ENCODE measurements at places on chromosomes 3 and 15. TPM values are rescaled to one million over a fixed set of nuclear protein-coding genes. Genes with fewer than 3 reads are reported as not detected.

Gene SOX14
- total RNA-seq, result not detected

Gene LYZL4
- not detected for total RNA-seq

Gene ITGA11
- total RNA-seq, result 0.12 TPM

Gene ADAMTS9
- not detected for total RNA-seq

Gene GLDN
- not detected for total RNA-seq

Gene CHL1
- total RNA-seq, result not detected

Gene RASGRP1
- total RNA-seq, result 44.9 TPM

Gene MBNL1
- total RNA-seq, result 391 TPM

Gene TTC14
- 52.4 TPM for total RNA-seq

Gene FBXW12
- not detected for total RNA-seq

Gene SV2B
- total RNA-seq, result 0.07 TPM

Gene GPR62
- not detected for total RNA-seq

GRCh38 chr3:103991461-103992115 is 1375.1 kb upstream of the ALCAM start:
- no peak overlapping the region for H3K27ac ChIP-seq
- no peaks in the 10 kb centered on the region for H3K36me3 ChIP-seq
- no peaks in the 10 kb centered on the region for H3K4me1 ChIP-seq
- H3K4me3 ChIP-seq, result no peak overlapping the region
- no peaks in the 10 kb centered on the region for H3K27me3 ChIP-seq

DNA sequence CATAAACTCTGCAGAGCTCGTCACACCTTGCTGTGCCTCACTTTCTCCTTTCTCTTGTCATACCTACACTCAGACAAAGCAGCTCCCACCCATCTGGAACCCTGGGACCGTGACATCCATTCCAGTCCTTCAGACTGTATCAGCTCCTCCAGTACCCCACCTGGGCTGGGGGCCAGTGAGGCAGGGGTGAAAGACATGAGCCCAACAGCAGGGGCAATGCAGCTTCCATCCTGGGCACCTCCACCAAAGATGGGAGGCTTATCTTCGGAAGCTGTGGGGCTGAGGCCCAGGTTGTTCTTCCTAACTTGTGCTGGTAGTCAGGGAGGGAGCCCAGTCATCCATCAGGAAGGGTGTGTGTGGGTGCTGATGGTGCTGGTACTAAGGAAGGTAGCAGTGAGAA is 109.2 kb downstream of the EEFSEC start:
- no peaks in the 10 kb centered on the region for H3K27me3 ChIP-seq
- no peak for DNase-seq
- peaks cover 32% of the 10 kb centered on the region for H3K36me3 ChIP-seq
- no peak overlapping the region for H3K4me3 ChIP-seq

- DNase-seq, result peak; percentile 10
- no peaks in the 10 kb centered on the region for H3K27me3 ChIP-seq
- no peak overlapping the region for H3K4me3 ChIP-seq
- no peaks in the 10 kb centered on the region for H3K4me1 ChIP-seq
- H3K27ac ChIP-seq, result no peak overlapping the region
- peaks cover 2% of the 10 kb centered on the region for H3K36me3 ChIP-seq
These were observed 329.4 kb downstream of the TBC1D5 start for GRCh38 chr3:17412950-17413530.

DNA sequence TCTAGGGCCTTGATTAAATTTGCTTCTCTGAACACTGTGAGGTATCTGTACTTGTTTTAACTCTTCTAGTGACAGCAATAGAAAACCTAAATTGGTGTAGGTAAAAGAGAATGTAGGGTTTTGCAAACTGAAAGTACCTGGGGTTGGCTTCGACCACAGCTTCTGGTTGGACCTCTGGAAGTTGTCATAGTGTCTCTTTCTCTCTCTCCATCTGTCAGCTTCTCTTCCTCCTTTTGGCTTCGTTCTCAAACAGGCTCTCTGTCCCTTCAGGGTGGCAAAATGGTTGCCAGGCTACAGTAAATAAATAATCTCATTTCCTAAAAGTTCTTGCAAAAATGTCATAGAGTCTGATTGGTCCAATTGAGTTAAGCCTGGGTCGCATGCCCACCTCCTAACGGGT is 149.3 kb upstream of the CTDSPL start:
- DNase-seq, result no peak
- no peaks in the 10 kb centered on the region for H3K36me3 ChIP-seq
- H3K27me3 ChIP-seq, result peaks cover 10% of the 10 kb centered on the region
- no peak overlapping the region for H3K4me3 ChIP-seq

DNA sequence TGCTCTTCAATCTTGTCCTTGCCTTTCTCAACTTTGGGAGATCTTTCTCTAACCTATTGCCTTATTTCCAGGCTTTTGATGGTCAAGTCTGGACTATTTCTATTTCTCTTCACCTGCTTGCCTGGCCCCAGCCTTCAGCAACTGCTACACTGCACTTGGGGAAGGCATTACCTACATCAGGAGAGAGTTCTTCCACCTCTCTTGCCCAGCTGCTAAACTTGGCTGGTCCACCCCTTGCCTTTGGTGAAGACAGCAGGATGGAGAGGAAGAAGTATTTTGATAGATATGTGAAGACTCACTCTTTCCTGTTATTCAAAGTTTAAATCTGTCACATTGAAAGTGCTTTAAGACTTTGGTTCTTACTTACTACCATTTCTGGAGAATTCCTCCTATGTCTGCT is 574.8 kb downstream of the ZPLD1 start:
- DNase-seq, result no peak
- no peaks in the 10 kb centered on the region for H3K36me3 ChIP-seq
- H3K4me3 ChIP-seq, result no peak overlapping the region

GRCh38 chr15:28019594-28020309 is 79.4 kb downstream of the OCA2 start:
- H3K27me3 ChIP-seq, result peaks cover 10% of the 10 kb centered on the region
- no peak overlapping the region for H3K27ac ChIP-seq

- no peak overlapping the region for H3K4me3 ChIP-seq
- DNase-seq, result no peak
- no peaks in the 10 kb centered on the region for H3K36me3 ChIP-seq
- peaks cover 8% of the 10 kb centered on the region for H3K4me1 ChIP-seq
- no peaks in the 10 kb centered on the region for H3K27me3 ChIP-seq
- H3K27ac ChIP-seq, result no peak overlapping the region
These were observed 89.7 kb upstream of the CCNL1 start for GRCh38 chr3:157249606-157250005.

DNA sequence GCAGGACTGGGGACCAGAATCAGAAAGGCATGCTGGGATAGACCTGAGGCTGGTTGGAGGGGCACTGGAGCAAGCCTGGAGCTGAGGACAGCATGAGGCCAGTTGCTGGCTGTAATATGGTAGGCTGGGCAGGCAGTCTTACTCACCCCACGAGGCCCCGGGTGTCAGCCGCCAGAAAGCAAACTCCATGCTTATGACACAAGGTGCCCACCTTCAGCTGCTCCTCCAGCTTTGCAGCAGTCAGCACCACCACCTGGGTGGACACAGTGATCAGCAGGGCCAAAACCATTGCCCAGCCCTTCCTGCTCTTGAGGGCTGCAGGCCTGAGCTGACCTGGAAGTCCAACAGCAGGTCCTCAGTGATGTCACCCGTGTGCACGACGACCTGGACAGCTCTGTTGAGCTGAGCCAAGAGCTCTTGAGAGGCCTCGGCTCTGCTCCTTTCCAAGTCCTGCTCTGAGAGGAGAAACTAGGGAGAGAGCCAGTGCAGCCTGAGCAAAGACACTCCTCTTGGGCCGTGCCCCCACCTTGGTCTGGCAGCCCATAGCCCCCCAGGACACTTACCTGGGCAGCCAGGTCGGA is 747 bp downstream of the UBA7 start:
- peaks cover 3% of the 10 kb centered on the region for H3K36me3 ChIP-seq
- H3K4me3 ChIP-seq, result peak overlapping the region; percentile 96
- no peak for DNase-seq
- H3K4me1 ChIP-seq, result peaks cover 25% of the 10 kb centered on the region
- H3K27me3 ChIP-seq, result no peaks in the 10 kb centered on the region

DNA sequence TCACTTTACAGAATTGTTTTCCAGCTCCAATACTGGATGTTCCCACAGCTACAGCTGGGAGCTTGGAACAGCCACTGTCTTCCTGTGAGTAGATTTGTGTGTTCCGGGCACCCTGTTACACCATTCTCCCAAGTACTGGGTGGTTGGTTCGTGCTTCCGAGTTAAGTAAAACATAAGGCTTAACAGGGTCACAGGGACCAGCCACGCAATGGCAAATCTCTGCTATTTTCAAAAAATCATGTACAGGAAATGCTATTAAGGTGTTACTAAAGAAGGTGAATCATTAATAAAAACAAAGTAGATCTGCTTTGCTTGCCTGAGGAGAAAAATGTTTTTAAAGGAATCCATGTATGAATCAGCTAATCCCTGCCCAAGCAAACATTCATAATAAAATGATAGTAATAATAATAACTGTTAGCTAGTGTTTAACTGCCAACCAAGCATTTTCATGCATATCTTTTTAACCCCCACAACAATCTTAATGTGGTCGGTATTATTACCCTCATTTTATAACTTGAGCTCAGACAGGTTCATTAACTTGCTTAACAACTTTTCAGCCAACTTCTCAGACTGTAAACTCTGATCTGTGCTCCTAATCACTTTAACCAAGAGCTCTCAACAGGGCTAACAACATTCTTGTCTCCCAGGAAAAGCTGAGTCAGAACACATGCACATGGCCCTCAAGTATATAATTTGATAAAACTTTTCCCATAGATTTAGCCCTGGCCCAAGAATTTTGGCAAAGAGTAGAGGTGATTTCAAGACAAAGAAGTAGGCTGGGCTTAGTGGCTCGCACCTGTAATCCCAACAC is 2.7 kb upstream of the C2CD4A start:
- H3K27me3 ChIP-seq, result peaks cover 9% of the 10 kb centered on the region
- no peak overlapping the region for H3K27ac ChIP-seq
- no peak overlapping the region for H3K4me3 ChIP-seq
- no peaks in the 10 kb centered on the region for H3K36me3 ChIP-seq
- DNase-seq, result no peak

DNA sequence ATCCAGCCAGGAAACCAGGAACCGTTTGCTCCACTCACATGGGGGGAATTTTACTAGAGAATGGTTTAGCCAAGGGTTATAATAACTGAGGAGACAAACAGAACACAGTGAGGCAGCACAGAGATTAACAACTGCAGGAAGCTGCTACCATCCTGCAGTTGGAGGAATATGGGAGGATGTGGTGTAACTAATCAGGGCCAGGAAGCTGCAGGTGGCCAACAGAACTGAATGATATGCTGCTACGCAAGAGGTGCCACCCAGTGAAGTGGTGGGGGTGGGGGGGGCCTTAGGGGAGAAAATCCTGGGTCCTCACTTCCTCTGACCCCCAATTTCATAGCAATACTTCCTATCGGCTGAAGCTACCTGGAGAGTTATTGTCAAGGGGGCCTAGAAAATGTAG is 306.4 kb upstream of the STT3B start:
- peak overlapping the region; percentile 64 for H3K27ac ChIP-seq
- peak; percentile 53 for DNase-seq

DNA sequence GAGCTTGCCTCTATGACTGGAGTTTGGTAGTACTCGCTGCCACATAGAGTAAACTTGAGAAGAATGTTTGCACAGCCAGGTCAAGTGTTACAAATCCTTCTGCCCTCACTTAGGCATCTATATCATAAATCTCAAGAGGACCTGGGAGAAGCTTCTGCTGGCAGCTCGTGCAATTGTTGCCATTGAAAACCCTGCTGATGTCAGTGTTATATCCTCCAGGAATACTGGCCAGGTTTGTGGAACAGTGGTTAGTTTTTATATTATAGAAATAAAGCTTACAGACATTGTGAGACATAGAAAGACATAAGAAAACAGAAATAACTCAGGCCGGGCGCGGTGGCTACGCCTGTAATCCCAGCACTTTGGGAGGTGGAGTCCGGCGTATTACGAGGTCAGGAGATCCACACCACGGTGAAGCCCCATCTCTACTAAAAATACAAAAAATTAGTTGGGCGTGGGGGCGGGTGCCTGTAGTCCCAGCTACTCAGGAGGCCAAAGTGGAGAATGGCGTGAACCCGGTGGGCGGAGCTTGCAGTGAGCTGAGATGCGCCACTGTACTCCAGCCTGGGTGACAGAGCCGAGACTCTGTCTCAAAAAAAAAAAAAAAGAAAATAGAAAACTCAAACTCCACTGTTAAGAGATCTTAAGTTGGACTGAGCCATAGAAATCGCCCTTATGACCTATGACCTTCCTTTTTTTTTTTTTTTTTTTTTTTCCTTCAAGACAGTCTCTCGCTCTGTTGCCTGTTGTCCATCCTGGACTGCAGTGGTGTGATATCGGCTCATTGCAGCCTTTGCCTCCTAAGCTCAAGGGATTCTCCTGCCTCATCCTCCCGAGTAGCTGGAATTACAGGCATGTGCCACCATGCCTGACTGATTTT is 2.2 kb downstream of the RPSA start:
- DNase-seq, result no peak
- H3K27me3 ChIP-seq, result no peaks in the 10 kb centered on the region
- peak overlapping the region; percentile 96 for H3K27ac ChIP-seq
- H3K4me3 ChIP-seq, result peak overlapping the region; percentile 94
- H3K36me3 ChIP-seq, result peaks cover 63% of the 10 kb centered on the region

GRCh38 chr3:16396202-16396601 is 117.3 kb downstream of the RFTN1 start:
- H3K4me3 ChIP-seq, result no peak overlapping the region
- DNase-seq, result no peak
- peaks cover 24% of the 10 kb centered on the region for H3K4me1 ChIP-seq
- no peaks in the 10 kb centered on the region for H3K27me3 ChIP-seq
- peaks cover 46% of the 10 kb centered on the region for H3K36me3 ChIP-seq

DNA sequence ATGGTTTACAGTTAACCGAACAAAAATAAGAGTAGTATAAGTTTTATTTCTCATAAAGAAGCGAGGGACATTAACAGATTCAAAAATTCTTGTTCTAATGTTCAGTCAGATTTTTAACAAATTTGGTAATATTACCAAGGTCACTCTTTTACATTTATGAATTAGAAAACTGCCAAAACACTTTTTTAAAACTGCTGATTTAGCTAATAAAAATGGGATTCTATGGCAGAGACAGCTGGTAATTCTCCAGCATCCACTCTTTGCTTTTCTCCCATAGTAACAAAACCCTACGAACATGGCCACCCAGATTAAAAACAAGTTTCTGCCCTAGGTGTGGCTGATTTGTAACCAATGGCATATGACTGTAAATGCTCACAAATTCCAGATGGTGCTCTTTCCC is 71.2 kb downstream of the GPR160 start:
- H3K4me1 ChIP-seq, result peaks cover 39% of the 10 kb centered on the region
- no peaks in the 10 kb centered on the region for H3K27me3 ChIP-seq
- peaks cover 37% of the 10 kb centered on the region for H3K36me3 ChIP-seq
- no peak for DNase-seq
- no peak overlapping the region for H3K27ac ChIP-seq

- H3K36me3 ChIP-seq, result no peaks in the 10 kb centered on the region
- no peak overlapping the region for H3K27ac ChIP-seq
- H3K4me3 ChIP-seq, result no peak overlapping the region
- H3K27me3 ChIP-seq, result peaks cover 4% of the 10 kb centered on the region
- no peak for DNase-seq
- peaks cover 35% of the 10 kb centered on the region for H3K4me1 ChIP-seq
These were observed 171.7 kb upstream of the TLE3 start for GRCh38 chr15:70269311-70269911.

DNA sequence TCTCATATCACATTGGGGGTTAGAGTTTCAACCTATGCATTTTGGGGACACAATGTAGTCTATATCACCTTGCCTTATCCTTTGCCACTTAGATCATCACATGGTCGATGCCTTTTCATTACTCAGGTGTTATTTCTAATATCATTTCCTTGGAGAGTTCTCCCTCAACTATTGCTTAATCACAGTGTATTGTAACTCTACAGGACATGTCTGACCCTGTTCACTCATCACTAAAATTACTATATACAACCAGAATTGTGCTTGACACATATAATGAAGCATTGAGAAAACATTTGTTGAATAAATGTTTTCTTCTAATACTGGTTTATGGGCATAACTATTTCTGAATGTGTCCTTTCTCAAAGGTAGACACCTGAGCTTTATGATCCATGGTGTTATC is 207.4 kb downstream of the EPHA6 start:
- no peak overlapping the region for H3K27ac ChIP-seq
- H3K36me3 ChIP-seq, result no peaks in the 10 kb centered on the region
- DNase-seq, result no peak
- no peaks in the 10 kb centered on the region for H3K4me1 ChIP-seq

Data from activated naive CD4-positive, alpha-beta T cell treated with anti-CD3 and anti-CD28 coated beads for 36 hours (primary cell).